Suppressor macrophage treated with lipopolysaccharide for 4 hours (primary cell): ENCODE measurements at places on chromosomes 7 and 10.
A peak's percentile ranks its signal among the peaks of the same experiment; 100 is the strongest.

DNA sequence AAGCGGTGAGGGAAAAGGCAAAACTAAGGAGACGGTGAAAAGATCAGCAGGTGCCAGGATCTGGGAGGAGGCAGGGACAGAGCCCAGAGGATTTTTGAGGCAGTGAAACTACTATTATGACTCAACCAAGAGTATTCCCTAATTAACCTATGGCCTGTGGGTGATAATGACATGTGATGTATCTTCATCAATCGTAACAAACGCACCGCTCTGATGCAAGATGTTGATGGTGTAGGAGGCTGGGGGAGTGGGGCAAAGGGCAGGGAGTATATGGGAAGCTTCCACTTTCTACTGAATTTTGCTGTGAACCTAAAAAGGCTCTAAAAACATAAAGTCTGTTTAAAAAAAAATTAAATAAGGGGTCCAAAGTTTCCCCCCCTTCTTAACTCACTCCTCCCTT, 25.5 kb upstream of the EZH2 start:
- DNase-seq = peak; percentile 58

- peak; percentile 3 for DNase-seq
Observed at GRCh38 chr10:91797048-91797690, 1.1 kb upstream of the TNKS2 start.

GRCh38 chr7:139252451-139252850, 21.4 kb downstream of the UBN2 start:
- no peak for DNase-seq

GRCh38 chr10:78859769-78860168, 209.0 kb upstream of the ZMIZ1 start:
- DNase-seq = no peak

DNA sequence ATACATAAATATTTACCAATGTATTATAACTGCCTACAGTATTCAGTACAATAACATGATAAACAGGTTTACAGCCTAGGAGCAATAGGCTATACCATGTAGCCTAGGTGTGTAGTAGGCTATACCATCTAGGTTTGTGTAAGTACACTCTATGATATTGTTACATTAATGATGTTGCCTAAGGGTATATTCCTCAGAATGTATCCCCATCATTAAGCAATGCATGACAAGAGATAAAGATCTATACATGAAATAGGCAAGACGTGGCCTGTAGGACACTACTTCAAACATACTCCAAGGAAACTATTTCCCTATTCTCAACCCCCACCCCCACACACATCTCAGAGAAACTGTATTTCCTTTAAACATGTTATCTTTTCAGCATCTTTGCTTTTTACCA, 15.3 kb upstream of the ADAM22 start:
- DNase-seq = no peak

GRCh38 chr7:30335763-30336487, 51.5 kb downstream of the ZNRF2 start:
- DNase-seq = no peak

GRCh38 chr10:22717728-22718127, 3.4 kb upstream of the PIP4K2A start:
- no peak for DNase-seq

DNA sequence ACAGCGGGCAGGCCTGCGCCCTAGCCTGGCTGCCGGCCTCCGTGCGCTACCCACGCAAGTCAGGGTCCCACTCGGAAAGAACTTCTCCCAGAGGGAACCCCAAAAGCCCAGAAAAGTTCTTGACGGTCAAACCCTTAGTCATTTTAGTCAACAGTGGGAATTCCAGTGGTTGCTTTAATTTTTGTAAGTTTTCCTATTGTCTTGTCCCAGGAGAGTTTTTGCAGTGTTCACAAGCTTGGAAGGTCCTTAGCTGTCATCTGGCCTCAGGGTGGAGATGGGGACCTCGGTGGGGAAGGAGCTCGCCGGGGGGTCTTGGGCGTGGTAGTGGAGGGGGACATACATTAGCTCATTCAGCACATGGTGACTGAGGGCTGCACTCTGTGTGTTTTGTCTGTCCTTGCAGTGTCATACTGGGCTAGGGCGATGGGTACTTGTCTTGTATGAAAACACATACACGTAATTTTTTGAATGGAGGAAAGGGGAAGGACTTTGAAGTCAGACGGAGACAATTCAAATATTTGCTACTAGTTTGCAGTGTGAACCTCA, 736 bp downstream of the MINDY4 start:
- peak; percentile 18 for DNase-seq
